ENCODE measurements at places on chromosomes 4 and X.

DNA sequence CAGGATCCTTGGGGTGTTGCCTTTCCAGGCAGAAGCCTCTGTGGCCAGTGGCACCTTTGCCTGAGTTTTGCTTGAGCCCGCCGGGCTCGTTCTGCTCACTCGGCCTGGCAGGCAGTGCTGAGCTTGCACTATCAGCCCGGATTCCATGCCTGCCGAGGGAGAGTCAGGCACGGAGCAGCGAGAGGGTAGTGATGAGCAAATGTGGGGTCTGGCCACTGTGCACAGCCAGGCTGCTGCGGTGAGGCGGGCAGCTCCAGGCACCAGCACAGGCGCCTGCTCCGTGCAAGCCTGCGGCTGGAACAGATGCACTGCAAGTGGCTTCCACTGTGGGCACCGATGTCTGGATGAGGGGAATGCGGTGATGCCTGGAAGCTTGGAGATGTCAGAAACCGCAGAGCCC, 619.2 kb downstream of the RAPGEF2 start:
- DNase-seq, result no peak

GRCh38 chr4:76298227-76298626, 8.3 kb upstream of the STBD1 start:
- no peak for DNase-seq

DNA sequence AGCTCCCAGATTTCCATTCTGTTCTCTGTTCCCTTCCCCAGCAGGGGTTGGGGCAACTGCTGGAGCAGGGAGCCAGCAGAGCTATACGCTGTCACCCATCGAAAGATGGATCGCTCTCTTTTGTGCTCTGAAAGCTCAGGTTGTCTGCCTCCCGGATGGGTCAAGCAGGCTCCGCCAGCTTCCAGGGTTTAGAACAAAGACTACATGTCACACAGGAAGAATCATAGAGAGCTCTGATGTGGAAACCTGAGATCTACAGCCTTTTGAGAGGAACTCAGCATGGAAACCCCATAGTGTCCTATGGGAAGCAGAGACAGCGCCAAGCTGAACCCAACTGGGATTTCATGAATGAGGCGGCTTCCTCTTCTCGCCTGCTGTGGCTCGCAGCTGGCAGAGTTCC, 205.4 kb downstream of the HS3ST1 start:
- no peak for DNase-seq

- no peak for DNase-seq
Observed at GRCh38 chr4:83267830-83268475, 16.6 kb downstream of the COQ2 start.

- no peak for DNase-seq
Observed at GRCh38 chr4:165312506-165312905, 15.0 kb upstream of the MSMO1 start.

DNA sequence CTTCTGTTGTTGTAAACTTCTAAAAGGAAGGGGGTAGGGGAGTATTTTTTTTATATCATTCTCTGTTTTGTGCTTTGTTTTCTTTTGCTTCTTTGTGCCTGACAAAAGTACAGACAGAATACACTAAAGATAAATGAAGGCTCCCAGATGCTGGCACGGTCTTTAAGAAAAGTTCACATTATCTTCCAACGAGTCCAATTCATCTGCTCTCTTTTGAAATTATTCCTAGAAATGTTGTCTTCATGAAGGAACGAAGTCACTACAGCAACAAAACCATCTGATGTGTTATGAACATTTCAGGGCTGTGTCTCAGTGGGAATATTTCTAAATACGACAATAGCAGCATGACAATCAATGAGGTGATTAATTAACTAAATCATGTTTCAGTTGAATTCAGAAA, 813.8 kb upstream of the HTR2C start:
- DNase-seq, result no peak

DNA sequence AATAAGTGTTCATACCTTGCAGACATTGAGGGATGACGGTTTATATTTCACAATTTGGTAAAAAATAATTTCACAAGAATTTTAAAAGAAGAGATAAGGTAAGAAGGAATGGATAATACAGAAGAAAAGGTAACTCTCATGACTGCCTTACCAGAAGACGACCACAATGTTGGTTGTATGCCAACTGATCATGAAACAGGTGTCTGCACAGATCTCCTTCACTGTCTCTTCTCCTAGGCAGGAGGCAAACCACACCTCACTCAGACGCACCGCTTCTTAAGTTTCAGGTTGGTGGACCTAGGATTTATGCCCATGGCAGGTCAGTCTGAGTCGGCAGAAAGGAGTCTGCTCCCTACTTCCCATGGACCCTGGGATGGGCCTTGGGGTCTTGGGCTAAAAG, 177.2 kb downstream of the VSIG4 start:
- no peak for DNase-seq
